Fibroblast of the aortic adventitia (primary cell): ENCODE measurements at places on chromosomes 2 and 18. TPM values are rescaled to one million over a fixed set of nuclear protein-coding genes. Genes with fewer than 3 reads are reported as not detected.
A peak's percentile ranks its signal among the peaks of the same experiment; 100 is the strongest.

The VAMP5 gene
- total RNA-seq, result 33.8 and 56.2 TPM in 2 replicates

The CCDC141 gene
- total RNA-seq, result 1.8 and 2.7 TPM in 2 replicates

The EPHA4 gene
- 13.9 and 26.7 TPM in 2 replicates for total RNA-seq

The UPP2 gene
- not detected in 2 replicates for total RNA-seq

The L3MBTL4 gene
- not detected in 2 replicates for total RNA-seq

DNA sequence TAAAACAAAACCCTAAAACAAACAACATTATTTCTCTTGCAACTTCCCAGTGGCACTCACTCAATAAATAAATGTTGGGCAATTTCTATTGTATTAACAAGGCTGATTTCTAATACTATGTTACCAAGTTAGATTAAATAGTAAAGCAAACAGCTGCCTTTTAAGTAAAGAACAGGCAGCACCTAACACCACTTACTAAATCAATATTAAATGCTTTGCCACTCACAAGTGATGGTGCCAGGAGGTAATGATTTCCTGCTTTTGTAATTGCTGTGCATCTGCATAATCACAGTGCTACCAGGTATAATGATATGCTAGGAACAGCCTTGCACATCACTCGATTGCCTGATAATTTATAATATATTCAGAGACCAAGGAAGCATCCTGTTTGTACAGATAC, 276.5 kb downstream of the NBAS start:
- DNase-seq, result no peak

DNA sequence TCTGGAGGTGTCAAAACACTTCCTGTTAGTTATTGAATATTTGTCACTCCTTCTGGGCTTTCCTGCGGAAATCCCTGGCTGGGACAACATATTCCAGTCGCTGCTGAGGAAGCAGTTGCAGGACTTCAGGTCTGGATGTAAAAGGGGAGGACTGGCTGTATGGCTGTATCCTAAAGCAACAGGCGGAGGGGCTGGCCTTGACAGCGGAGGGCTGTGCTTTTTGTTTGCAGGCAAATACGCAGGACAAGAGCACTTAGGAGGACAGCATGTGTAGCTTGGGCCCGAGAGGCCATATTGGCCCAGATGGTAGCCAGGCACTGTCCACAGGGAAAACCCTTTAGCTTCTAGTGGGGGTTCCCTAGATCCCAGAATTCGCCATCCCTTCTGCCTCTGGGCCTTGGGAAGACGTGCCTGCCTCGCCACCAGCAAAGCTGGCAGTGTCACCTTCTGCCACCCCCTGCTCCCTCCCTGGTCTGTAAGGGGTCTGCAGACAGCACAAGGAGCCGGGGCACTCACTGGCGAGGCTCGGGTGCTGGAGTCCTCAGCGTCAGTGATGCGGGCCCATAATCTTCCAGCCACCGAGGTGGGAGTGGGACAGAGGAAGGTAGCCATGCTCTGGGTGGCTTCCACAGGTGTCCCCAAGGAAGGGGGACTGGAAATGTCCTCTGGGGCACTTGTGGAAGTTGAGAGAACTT, 6.7 kb downstream of the NPPC start:
- DNase-seq, result no peak

GRCh38 chr2:136116151-136116812, 1.7 kb downstream of the CXCR4 start:
- no peak for DNase-seq

DNA sequence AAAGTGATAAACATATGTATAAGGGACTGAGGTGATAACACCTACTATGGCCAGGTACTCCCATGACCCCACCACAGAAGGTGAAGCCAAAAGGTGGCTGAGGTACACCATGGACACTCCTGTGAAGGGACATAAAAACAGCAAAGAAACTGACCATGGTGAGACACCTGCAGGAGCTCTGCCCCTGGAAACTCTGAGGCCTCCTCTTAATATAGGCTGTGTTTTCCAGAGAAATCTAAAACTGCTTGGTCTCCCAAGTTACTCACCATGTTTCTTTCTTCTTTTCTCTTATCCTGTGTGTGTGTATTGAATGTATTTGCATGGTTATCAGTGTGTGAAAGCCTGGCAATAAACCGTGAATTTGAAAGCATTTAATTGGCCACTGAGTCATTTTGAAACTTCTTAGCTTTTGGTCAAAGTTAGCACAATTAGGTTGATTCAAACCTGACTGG, 739.3 kb upstream of the GCFC2 start:
- no peak for DNase-seq

GRCh38 chr2:45130736-45131135, 121.5 kb upstream of the SIX2 start:
- DNase-seq, result no peak

DNA sequence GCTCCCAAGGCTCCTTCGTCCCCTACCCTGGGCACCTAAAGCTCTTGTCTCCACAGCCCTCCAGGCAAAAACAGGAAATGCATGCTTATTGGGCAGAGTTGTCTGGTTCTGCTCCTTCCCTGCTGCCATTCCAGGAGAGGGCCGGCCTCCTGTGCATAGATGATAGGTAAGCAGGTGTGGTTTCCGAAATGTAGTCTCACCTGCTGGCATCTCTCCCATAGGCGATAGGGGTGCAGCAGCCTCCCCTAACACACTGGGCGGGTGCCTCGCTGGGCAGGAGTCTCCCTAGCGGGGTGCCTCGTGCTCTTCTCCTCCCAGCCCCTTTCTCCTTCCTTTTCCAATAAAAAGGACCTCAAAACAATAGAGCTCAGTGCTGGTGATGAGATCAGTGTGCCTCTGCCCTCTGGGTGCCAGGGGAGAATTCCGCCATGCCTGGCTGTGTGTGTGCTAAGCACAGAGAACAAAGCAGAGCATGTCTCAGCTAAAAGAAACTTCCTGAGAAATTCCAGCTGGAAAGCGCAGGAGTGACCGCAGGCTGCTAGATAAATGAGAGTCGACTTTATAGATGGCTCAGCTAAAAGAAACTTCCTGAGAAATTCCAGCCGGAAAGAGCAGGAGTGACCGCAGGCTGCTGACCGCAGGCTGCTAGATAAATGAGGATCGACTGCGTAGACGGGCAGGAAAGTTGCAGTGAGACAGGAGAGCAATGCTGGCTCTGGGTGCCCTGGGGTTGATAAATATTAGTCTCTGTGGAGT, 11.3 kb upstream of the PXDN start:
- peak; percentile 91 for DNase-seq
